Stimulated activated CD8-positive, alpha-beta memory T cell treated with anti-CD3 and anti-CD28 coated beads, Interleukin-7, amount 100 ng/mL, for 24 hours (primary cell): ENCODE measurements at places on chromosomes 7 and 10.
A peak's percentile ranks its signal among the peaks of the same experiment; 100 is the strongest.

- no peak for DNase-seq
Measured at GRCh38 chr7:100832281-100832633, 4.9 kb upstream of the EPHB4 start.

DNA sequence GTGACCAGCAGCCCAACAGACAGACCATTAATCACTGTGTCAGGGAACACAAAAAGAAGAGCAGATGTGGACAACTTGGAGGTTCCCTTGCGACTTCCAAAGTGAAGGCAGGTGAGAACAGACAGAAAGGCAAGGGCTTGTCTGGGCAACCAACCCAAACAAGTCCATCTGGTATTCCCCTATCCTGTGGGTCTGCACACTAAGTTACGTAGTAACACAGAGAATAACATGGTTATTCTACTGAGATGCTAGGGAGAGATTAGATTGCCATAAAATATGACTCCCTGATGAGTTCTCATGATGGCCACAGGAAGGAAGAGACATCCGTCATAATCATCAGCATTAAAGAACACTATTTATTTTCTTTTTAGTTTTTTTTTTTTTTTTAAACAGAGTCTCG is 252.2 kb downstream of the CALN1 start:
- DNase-seq, result no peak

GRCh38 chr7:29131678-29132077 is 14.7 kb downstream of the CPVL start:
- DNase-seq, result no peak

DNA sequence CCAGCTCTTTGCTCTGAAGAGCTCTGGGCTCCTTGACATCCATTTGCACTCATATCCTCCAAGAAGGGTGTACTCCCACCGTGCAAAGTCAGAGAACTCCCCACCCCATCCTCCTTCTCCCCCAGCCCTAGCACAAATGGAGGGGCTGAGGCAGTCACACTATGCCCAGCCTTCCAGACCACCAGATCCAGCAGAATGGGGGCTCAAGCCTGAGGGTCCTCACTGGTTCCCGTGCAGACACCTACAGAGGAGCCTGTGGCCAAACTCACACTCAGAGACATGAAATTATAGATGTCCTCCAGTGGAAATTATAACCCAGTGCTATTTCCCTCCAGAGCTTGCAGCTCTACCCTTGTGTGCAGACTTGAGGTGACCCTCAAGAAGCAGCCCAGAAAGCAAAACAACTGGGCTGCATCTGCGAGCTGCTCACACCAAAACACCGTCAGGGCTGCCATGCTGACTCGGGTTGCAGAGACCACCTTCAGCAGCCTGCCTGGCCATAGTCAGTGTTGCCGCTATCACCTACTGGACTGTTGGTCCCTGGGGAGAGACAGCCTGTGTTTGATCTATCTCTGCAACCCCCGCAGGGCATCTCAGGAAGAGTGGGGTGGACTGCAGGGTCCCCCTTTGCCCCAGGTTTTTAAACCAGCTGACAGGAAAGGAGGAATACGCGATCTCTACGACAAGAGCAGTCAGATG is 7.4 kb downstream of the ZNF488 start:
- no peak for DNase-seq

DNA sequence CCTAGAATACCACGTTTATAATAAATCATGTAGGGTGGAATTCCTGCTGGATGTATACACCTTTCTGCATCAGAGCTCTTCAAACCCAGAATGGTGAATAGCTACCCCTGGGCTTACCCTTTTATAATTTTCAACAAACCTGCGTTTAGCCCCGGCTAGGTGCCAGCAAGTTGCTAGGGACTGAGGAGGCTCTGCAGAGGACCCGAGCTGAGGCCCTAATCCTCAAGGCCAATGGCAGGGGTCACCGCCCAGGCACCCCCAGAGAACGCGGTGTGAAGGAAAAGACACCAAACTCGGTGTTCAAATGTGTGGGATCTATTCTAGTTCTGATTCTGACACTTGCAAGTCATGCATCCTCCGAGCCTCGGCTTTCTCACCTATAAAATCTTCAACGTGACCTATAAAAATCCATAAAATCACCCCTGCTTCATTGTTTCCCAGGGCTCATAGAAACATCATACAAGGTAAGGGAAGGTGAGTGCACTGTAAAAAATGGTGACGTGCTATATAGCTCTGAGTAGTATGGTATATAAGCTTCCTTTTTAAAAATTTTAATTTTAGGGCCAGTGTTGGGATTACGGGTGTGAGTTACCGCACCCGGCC is 2.5 kb upstream of the ANXA11 start:
- no peak for DNase-seq

DNA sequence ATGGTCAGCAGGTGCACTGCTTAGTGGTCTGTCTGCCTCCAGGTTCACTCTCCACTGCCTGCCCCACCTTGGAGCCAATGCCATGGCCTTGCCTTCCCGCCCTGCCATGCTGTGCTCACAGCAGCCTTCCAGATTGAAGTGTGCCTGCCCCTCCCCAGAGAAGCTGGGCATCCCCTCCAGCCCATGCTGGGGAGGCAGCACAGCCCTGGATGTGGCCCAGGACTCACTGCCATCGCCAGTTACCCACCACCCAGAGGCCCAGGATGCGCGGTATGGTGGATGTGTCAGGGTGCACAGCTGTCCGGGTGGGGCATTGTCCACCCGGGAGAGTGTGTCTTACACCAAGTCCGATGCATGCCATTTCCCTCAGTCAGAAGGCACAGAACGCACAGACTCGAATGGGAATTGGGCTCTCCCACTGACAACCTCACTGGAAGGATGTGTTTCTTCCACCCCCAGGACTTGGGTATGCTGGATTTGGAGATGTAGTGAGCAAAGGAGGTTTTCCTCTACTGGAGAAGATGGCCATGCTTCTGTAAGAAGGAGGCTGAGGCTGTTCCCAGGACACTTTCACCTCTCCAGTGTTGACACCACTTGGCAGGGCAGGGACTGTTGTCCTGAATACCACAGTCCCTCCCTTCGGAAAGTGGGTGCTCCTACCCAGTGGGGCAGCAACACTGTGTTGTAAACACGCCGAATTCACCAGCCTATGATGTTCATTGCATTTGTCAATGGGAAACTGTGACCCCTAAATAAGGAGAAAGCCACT is 122.0 kb downstream of the ADARB2 start:
- no peak for DNase-seq

DNA sequence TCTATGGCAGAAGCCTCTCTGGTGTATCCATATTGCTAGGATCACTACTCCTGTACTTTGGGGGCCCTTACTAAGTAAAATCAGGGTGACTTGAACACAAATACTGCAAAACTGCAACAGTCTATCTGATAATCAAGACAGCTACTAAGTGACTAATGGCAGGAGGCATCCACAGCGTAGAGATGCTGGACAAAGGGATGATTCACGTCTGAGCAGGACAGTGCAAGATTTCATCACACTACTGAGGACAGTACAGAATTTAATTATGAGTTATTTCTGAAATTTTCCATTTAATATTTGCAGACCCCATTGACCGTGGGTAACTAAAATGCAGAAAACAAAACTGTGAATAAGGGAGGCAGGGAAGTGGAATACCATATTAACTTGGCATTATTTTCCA is 10.4 kb downstream of the CUL2 start:
- DNase-seq, result no peak

DNA sequence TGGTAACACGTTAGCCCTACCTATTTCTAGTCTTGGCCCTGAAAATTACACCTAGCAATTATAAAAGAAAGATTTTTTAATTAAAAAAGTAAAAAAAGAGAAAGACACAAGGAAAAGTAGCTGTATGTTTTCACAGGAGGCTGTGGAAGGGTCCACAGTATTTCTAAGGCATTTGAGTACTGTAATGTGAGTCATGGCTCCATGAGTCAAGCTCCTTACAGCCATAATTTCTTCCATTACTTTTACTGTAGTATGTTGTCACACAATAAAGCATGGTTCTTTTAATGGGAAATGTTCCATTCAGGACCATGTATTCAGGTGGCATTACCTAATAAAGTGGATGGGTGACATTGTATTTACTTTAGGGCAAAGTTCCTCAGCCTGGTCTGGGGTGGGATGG is 113.4 kb downstream of the GPR37 start:
- DNase-seq, result no peak

- DNase-seq, result no peak
Measured at GRCh38 chr10:2935647-2936386, 131.5 kb upstream of the PFKP start.

DNA sequence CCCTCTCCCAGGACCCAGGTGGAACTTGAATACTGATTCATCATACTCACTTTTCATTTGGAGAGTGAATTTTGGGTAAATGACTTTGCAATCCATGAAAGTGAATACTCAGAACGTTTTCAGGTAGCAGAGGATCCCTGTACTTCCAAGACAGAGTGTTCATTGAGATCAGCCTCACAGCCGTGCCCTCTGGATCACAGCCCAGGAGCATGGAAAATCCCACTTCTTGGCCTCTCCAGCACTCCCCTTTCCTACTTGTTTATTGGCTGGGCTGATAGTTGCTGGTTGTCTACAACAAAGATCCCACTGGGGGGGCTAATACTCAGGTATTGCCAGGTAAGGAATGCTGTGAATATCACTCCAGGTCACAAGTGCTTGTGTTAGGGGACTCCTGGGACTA is 5.9 kb downstream of the GCK start:
- no peak for DNase-seq

DNA sequence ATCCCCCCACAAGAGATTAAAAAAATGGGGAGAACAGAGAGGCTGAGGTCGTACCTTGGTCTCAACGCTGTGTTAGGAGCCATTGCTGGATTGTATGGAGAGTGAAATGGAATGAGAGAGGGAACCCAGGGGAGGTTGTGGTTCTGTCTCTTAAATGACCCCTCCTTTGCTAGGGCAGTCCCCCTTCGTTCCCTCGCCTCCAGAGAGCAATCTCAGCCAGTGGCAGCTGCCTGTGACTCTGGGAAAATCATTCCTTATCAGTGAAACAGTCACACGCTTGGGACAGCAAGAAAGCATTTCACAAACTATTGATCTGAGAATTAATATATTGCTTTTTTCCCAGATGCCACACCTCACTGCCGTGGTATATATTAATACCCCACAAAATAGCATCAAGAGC is 12.0 kb upstream of the CARD11 start:
- DNase-seq, result no peak

- DNase-seq, result peak; percentile 1
Measured at GRCh38 chr10:124417895-124418725, 613 bp downstream of the OAT start.

DNA sequence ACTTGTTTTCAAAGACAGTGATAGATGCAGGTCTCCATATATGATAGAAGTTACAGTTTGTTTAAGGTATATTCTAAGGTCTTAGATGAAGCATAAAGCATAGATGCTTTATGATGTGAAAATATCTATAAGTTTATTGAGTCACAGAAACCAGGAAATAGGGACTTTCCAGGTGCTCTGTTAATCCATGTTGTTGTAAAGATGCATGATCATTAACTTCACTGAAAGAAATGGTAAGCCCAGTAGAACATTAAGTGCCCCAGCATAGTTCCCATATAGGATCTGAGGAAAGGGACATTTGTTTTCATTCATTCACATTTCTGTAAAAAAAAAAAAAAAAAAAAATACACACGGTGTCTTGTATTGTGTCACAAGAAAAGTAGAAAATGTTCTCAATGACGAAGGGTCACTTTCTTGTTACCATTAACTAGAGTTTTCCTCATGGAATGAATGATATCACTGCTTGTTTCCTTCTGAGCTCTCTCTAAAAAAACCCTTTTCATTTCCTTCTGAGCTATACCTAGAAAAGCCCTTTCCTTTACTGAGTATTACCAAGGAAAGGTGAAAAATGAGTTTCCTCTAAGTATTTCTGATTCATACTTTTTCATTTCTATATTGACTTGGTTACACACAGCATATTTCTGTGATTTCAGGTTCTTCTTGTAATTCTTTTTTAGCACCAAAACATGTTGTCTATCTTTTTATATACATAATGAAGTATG is 105.2 kb downstream of the MACC1 start:
- DNase-seq, result no peak

DNA sequence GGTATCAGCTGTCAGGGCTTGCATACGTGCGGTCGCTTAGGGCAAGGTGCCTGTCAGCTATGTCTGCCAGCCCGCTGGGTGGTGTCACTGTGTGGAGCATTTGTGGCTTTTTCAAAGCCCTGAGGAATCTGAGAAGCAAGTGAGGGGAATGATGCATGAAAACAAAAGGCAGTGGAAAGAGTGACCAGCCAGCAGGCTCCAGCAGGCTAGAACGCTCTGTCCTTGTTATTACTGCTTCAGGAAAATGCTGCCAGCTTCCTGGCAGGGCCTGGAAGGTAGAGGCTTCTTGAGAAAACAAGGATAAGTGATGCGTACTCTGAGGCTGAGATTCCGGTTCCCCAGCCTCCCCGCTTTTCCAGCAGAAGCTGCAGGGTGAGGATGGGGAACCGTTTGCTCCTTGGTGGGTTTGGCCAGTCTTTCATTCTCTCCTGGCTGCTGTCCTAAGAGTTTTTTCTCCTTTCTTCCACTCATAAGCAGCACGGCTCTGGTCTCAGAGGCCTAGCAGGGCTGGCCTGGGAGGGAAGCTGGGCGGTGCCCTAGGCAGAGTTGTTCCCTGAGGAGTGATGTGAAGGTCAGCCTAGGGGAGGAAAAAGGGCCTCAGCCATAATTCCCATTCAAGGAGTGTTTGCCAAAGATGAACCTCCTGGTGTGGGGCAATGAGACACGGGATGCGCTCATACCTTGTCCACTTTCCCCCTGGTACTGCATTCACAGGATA is 42.8 kb upstream of the MKLN1 start:
- DNase-seq, result no peak

DNA sequence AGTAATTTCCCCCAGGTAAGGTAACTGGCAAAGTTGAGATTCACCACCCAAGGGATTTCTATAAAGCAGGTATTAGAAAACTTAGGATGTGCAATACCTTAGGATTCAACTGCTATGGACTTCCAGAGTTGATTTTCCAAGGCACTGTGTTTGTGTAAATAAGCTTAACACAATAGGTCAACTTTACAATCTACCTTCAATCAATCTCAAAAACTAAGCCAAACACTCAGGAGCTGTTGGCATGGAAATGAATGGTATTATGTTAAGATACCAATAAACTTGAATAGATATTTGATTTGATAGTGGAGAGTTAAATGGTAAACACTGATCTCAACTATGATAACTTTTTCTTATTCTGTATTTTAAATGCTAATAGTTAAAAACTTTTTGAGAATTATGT is 762 bp upstream of the SEMA3E start:
- no peak for DNase-seq

- DNase-seq, result no peak
Measured at GRCh38 chr7:44084701-44085100, 2.4 kb upstream of the POLM start.

DNA sequence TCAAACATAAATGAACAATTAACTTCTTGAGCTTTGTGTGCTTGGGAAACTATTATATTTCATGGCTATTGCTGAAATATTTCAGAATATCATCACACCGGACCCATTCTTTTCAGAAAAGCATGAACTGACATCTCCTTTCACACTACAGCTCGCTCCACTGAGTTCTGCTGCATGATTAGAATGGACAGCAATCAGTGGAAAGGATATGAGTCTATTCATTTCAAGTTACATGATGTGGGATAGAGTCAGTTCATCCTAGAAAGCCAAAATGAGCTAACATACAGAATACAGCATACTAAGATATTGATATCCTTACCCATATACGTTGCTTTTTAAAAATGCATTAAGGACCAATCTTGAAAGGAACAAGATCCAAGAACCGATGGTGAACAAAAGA is 1.1 kb upstream of the FAM53B start:
- DNase-seq, result no peak
